ENCODE measurements at places on chromosomes 11 and 22. TPM values are rescaled to one million over a fixed set of nuclear protein-coding genes. Genes with fewer than 3 reads are reported as not detected.

- no peak for DNase-seq
These were observed 25.6 kb downstream of the SCUBE2 start for GRCh38 chr11:9065607-9066432.

DNA sequence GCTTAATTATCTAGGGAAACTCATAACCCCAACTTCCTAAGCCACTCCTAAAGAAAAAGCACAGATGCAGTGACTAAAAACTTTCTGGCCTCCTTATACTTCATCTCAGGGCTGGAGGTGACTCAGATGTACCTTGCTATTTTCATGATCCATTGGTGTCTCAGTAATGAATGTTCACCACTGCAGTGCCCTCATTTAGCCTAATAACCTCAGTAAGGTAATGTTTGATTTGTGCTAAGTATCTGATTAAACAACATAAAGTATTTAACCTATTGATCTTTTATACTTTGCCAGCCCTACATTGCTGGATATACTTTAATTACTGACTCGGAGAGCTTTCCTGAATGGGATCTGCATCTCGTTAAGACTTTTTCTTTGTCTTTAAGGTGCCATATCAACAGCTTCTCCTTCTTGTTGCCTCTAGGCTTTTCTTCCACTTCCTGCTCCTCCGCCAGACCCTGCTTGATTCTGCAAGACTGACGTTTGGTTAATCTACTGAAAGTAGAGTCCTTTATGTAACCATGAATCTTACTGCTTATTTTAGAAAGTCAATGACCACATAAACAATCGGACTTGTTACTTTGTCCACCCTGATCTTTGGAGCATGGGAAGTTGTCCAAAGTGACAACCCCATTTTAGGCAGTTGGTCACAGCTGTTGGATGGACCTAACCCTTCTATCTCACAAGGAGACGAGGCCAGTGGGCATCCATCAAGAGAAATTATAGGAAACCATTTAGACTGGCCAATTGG, 303.0 kb downstream of the ST3GAL4 start:
- DNase-seq: no peak

- no peak for DNase-seq
These were observed 10.7 kb upstream of the GSTP1 start for GRCh38 chr11:67572747-67573419.

DNA sequence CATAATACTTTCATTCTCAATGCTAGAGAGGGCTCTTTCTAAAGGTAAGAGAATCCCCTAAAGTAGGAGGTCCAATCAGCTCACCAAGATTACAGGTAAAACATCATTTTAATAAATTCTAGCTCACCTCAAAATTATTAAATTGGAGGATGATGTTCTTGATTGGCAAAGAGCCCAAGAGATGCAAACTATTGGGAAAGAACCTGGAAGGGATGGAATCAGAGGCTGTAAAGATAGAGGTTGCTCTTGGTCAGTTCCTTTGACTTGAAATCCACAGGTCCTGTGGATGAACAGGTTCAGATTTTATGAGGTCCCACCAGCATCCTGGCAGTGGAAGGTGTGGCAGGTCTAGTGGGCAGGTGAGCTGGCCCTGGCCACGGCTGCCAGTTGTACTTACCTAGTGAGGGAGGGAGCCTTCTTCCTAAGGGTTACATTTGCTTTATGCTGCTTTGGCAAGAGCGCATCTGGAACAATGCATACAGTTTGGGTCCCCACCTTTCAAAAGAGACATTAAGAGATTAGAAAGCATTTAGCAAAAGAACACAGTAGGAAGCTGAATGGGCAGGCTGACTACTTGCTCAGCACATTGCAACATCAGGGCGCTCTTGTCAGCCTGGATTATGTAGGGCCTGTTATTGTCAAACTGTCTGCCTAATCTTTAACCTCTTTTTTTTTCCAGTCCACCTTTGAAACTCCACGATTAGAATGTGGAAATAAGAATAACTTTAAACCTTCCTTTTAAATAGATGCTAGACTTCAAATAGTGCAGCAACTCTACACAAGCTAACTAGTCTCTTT, 97.0 kb downstream of the RDX start:
- no peak for DNase-seq

DNA sequence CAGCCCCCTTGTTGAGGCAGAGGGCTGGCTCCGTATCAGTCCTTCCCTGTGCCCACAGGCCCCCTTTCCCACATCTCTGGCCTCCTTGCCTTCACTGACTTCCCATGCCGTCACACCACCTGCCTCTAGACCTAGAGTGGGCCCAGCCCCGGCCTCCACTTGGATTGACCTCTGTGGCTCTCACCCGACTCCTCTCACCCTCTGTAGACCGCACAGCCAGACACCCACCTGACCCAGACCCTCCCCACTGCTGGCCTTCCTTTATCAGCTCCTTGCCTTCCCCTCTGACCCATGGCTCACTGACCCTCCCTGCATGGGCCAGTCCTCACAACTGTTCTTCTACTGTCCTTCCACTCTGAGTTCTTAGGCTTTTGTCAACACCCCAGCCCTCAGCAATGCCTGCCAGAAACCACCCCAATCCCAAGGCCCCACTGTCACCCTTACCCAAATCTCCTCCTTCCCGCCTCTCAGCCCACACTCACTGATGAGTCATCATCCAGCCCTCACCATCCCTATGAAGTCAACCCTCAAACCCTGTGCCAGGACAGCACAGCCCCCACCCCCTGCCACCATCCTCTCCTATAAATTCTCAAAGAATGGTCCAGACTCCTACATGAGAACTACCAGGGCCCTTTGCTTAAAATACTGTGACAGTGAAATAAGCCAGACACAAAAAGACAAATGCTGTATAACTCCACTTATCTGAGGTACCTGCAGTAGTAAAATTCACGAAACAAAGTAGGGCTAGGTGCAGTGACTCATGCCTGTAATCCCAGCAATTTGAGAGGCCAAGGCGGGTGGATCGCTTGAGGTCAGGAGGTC, 53.4 kb downstream of the SCGB1A1 start:
- DNase-seq: no peak

- no peak for DNase-seq
These were observed 284.8 kb downstream of the TMEM135 start for GRCh38 chr11:87322568-87322967.

- DNase-seq: no peak
These were observed 16.1 kb upstream of the RELT start for GRCh38 chr11:73359930-73360742.

DNA sequence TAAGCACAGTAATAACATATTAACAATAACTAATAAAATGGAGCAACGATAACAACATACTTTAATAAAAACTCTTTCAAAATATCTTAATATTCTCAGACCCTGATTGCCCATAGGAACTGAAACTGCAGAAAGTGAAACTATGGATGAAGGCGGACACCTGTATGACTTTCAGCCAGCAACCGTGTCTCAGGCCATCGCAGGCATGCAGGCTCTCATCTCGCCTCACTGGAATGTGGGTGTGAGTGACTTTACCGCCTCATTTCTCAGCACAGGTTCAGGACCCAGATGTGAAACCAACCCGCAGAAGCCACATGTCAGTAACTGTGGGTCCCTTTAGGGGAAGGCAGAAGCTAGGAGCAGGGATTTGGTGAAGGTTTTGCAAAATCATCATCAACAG, 539.1 kb downstream of the FAM181B start:
- no peak for DNase-seq

DNA sequence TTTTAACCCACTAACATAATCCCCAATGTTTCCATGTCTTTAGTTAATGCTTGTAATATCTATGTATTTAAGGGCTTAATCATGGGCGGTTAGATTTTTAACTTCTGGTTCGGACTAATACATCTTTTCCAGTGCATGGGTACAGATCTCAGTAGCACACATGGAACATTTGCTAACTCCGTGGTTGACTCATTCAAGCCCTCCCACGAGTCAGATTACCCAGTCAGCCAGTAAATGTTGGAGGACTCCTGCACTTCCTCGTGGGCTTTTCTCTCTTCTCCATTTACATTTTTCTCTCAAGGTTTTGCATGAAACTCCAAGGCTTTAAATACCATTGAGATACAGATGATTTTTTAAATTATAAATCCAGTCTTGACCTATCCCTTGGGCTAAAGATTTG, 313.9 kb downstream of the ST3GAL4 start:
- no peak for DNase-seq

GRCh38 chr22:22215659-22216449, 28.7 kb upstream of the VPREB1 start:
- no peak for DNase-seq

GRCh38 chr11:404551-405264, 10.1 kb downstream of the SIGIRR start:
- DNase-seq: peak; percentile 42

DNA sequence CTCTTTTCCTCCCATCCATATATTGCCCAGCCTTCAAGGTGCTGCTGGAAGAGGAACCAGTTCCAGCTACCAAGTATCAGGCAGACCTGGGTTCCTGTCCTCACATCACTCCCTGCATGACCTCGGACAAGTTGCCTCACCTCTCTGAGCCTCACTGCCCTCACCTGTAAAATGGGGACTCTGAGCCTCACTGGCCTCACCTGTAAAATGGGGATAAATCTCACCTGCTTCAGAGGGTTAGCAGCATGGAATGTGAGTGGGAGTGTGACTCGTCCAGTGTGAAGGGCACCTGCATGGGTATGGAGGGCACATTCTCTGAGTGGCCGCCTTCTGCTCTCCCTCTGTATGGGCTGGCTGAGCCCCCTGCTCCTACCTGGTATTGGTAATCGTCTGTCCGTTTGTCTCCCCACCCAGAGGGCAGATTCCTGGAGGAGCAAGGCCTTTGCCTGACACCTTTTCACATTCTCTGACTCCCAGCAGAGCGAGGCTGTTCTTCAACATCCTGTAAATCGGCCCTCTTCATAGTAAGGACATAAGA, 3.7 kb downstream of the GRIK4 start:
- DNase-seq: no peak

GRCh38 chr11:120547811-120548681, 36.5 kb downstream of the GRIK4 start:
- DNase-seq: no peak

GRCh38 chr22:35653824-35654223, 5.6 kb downstream of the APOL6 start:
- no peak for DNase-seq

DNA sequence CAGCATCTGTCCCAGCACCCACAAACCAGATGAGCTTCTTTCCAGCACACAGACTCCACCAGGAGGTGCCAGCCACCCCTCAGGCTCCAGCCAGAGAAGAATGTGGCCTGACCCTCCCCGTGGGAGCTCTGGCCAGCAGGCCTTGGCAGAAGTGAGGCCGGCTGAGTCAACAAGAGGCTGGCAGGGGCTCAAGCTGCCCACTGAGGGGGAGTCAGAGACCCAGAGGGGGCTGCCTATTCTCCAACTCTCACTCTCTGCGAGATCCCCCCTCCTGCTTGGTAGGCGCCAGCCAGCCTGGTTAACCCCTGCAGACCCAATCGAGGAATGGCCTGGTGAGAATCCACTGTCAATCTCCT, 10.6 kb upstream of the CDC42EP1 start:
- no peak for DNase-seq

GRCh38 chr22:38707346-38707745, 1.6 kb downstream of the GTPBP1 start:
- no peak for DNase-seq

SIAE gene
- 2.4 TPM for total RNA-seq

GGTLC3 gene
- not detected for total RNA-seq

NPTXR gene
- total RNA-seq: 1.5 TPM

KCNA4 gene
- not detected for total RNA-seq

APOBEC3A gene
- 3.3 TPM for total RNA-seq

All from natural killer cell treated with Interleukin-12 subunit alpha and Interleukin-12 subunit beta and Interleukin-15 and Interleukin-18, amount 100 ng/mL, for 72 hours (primary cell).